ENCODE measurements at places on chromosomes 6 and 20.

DNA sequence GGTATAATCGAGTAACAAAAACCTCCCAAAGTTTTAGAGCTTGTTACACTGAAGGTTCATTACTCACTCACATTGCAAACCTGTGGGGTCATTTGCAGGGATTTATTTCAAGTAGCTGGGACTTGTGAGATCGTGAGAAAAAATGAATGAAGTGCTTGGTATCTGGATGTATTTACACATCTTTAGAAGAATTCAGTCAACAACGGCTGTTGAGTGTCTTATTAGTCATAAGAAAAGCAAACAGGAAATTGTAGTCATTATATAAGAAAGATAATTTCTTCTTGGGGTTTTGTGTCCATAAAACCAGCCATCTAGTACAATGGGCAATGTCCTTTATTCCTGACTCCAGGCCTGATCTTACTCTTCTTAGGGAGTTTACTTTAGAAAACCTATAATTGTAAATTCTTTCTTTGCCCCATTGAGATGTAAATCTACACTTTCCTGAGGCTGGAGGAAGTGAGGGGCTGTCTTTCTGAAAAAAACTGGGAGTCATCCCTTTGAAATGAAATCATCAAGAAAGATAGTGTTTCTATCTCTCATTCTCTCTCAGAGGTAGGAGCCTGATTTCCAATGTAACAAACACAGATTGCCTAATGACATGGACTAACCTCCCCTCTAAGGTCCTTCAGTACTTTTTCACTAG, 202.5 kb upstream of the ASCC3 start:
- DNase-seq: no peak

DNA sequence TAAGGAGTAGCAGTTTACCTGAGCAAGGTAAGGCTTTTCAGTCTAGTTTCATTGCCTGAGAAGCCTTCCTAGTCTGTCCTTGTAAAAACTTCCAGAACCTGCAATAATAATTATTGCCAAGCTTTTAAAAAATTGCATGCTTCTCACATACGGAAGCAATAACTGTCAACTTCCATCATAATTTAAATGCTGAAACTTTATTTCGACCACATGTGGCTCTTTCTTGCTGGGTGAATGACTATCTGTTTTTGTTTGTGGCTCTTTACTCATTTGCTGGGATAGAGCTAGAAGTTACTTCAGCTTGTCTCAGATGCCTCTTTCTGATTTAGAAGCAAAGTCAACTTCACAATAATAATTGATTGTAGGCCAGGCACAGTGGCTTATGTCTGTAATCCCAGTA, 95.9 kb upstream of the COL21A1 start:
- no peak for DNase-seq

DNA sequence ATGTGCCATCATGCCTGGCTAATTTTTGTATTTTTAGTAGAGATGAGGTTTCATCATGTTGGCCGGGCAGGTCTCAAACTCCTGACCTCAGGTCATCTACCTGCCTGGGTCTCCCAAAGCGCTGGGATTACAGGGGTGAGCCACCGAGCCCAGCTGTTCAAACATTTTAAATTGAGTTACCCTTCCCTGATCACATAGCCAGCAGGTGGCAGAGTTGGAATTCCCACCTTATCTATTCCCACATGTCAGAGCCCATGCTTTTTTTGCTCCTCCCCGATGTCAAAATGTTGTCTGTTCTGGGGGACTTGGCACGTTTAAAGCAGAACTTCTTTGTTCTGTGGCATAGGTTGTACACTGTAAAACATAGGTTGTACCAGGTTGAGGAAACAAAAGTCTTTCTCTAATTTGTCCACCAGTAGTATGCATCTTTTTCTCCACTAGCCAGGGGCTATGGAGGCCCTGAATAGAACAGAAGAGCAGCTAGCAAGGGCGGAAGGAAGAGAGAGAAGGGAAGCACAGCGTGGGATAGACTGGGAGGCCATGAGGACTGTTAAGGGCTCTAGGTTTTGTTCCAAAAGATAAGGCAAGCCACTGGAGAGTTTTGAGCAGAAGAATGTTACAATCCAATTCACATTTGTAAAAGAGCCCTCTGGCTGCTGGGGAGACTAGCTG, 7.3 kb upstream of the LBP start:
- no peak for DNase-seq

- DNase-seq: no peak
These were observed 96.8 kb downstream of the PHACTR1 start for GRCh38 chr6:12813321-12813720.

DNA sequence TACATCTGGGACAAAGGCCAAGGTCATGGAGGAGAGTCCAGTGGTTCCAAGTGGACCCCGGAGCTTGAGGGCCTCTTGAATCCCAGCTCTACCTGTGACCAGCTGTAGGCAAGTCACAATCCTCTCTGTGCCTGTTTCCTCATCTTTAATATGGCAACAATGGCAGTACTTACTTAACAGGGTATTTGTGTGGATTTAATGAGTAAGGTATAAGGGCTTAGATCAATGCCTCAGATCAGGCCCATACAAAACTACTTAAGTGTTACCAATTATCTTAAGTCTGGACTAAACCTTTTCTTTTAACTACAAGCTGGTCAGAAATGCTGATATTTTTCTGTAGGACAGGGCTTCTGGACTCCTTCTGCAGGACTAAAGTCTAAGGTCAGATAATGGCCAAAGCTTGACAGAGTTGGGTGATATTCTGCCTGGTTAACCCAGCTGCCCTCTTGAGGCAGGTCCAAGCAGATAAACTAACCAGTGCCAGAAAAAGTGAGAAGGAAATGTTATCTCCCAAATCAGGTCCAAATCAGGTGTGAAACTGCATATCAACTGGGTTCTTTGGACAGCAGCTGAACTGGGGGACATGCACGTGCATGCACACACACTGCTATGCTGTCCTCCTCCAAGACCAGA, 2.2 kb downstream of the SULF2 start:
- no peak for DNase-seq

DNA sequence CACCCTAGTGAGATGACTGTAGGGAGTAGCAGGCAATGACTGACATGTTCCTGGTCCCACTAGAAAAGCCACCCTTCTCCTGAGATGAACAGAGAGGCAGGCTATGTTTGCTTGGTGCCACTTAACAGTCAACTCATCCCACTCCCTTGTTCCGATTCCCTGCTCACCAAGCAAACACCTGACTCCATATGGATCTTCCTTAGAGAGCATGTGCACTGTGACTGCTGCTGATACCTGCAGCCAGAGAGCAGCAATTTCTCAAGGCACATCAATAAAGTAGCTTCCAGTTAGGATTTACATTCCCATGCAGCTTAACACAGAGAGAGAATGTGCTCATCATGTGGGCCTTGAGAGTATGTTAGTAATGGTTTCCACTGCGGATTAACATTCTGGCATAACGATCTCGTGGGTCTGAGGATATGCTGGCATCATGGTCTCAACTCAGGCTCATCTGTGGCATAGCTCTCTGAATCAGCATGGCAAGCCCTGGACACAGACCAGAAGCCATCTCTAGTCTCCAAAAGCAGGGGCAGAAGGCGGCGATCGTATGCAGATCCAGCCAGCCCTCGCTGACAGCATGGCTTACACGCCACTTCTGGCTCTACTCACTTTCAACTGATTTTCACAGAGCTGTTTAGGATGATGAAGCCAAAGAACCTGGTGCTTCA, 43.9 kb downstream of the ATXN1 start:
- no peak for DNase-seq

- no peak for DNase-seq
These were observed 3.9 kb downstream of the SPEF1 start for GRCh38 chr20:3777381-3777715.

- no peak for DNase-seq
These were observed 3.6 kb downstream of the MYCT1 start for GRCh38 chr6:152701081-152701862.

GRCh38 chr20:54479138-54479906, 3.9 kb downstream of the DOK5 start:
- no peak for DNase-seq

DNA sequence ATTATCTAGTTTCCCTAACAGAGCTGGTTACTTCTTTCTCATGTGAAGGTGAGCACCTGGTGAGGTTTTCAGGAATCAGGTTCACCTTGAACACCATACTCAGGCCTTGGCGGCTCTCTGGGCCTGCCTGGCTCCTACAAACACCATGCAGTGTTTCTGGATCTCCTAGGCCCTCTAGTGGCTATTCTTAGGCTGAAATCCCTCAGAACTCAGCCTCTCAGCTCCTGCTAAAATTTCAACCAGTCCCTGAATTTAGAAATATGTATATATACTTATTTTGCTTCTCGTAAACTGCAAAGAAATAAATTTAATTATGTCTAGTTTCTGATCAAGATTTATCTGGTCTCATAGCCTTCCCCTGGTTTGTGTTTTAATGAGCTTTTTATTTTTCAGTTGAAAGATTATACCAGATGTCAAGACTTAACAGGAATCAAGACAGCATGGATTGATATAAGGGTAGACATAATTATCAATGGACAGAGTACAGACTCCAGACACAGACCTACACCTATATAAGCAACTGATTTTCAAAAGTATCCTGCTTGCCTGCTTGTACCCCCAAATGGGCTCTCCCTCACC, 55.9 kb downstream of the ANKEF1 start:
- DNase-seq: no peak

DNA sequence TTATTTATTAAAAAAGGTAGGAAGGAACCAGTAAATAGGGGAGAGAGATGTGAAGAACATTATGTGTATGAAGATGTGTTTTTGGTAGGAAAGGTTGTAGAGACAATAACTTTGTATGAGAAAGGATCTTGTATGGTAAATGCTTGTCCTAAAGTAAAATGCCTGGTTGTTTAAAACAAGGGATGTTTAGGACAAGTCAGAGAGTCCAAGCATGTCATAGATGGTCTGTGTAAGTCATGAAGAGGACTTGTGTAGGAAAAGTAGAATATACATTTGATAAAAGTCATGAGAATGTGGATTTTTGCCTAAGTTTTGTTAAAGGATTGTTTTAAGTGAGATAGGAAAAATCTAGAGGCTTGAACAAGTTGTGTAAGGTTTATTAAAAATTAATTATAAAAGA, 325.1 kb downstream of the CDH26 start:
- DNase-seq: no peak

GRCh38 chr6:168050881-168051586, 28.0 kb downstream of the FRMD1 start:
- DNase-seq: peak; percentile 37

DNA sequence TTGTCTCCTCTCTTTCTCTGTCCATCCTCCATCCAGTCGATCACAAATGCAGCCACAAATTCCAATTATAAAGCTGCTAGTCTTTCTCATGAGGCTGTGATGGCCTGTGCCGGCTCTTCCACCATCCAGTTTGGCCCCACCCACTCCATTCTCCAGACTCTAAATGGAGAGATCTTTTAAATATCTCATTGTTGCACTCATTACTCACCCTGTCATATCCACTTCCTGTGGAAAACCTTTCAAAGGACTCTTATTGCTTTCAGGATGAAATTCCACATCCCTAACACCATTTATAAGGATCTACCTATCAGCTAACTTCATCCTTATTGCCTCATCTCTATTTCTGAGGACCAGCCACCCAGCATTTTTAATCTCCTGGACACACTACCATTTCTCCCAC, 70.6 kb downstream of the NRN1 start:
- DNase-seq: no peak

DNA sequence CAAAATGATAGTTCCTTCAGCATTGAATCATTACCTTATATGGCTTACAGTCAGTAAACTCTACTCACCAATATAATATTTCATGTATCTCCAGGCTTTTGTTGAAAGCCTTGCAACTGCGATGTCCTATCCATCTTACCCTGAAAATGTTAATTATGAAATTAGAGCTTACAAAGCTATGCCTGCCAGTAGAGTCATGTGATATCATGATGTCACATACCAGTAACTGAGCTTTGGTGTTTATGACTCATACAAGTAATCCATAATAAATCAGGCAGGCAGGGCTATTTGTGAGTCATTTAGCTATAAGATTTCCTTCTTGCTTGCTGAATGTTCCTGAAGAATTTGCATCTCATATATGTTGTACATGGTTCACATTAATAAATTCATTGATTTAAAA, 44.9 kb upstream of the FAM83B start:
- DNase-seq: no peak

- peak; percentile 66 for DNase-seq
These were observed 83.5 kb downstream of the NDUFAF5 start for GRCh38 chr20:13868331-13868730.

GRCh38 chr6:33632558-33633039, 11.5 kb downstream of the ITPR3 start:
- no peak for DNase-seq

- no peak for DNase-seq
These were observed 16.1 kb downstream of the UFL1 start for GRCh38 chr6:96537726-96538125.

Data from Right ventricle myocardium inferior (tissue), 1 donor.